ENCODE measurements at places on chromosomes 1 and 21.

DNA sequence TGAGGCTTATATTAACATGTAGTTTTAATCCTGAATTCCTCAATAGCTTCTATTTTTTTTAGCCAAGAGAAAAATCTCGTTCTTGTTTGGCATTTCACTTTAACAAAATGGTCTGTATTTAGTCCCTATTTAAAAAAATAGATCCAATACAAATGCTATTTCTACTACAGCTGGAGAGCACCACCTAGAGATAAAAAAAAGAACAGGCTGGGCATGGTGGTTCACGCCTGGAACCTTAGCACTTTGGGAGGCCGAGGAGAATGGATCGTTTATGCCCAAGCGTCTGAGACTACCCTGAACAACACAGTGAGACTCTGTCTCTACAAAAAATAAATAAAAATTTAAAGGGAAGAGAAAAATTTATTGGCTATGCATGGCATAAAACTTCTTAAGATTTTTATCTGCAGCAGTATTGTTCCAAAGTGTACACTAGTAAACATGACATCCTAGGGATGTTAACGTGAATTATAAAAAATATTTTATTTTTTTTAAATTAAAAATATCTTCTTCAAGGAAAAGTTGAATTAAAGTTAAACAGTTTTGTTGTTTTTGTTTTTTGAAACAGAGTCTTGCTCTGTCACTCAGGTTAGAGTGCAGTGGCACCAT, 4.4 kb downstream of the ST7L start:
- DNase-seq = no peak

- DNase-seq = no peak
Observed at GRCh38 chr21:17613242-17613676, 558 bp upstream of the BTG3 start.

GRCh38 chr21:34037009-34037795, 36.2 kb upstream of the MRPS6 start:
- DNase-seq = no peak

DNA sequence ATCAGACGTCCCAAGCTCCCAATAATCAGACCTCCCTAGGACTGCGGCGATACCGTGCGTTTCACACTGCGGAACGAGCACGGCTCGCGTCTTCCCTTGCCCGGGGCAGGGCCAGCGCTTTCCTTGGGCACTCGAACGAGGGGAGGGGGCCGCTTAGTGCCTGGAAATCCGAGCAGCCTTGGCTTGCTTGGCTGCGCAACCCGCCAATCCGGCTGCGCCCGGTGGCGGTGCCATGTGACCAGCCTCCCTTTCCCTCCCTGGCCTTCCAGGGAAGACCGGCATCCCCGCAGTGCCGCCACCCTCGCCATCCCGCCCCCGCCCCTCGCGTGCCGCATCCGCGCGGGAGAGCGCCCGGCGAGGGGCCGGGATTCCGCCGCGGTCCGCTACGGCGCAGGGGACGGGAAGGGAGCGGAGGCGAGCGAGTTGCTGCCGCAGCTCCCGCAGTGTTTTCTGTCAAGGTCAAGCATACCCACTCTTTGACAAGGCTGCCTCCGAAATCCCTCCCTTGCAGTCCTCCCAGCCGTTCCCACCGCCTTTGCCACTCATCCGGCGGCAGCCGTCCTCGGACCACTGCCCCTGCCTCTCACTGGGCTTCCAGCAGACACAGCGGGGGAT, 8.3 kb upstream of the RNF19B start:
- no peak for DNase-seq

DNA sequence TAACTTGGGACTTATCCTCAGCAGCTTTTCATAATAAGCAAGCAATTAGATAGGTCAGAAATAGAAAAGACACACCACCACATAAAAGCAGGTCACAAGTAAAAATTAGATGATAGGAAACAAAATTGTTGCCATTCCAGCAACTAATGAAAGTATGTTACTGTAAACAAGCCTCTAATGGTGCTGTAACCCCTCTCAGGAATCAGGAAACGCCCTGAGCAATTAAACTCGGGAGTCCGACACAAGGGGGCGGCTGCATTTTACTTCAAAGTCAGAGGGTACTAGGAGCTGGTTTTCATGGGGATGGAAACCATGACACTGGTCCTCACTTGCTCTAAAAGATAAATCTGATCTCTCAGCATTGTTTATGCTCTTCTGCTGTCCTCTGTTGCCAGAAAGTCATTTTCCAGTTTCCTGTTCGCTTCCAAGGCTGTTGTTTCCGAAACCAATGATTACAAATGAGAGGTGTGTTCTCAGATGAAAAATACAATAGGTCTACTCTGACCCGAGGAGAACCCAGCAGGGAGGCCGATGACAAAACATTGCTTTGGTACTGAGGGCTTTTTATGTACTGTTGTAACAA, 93.4 kb downstream of the TGFBR3 start:
- no peak for DNase-seq

DNA sequence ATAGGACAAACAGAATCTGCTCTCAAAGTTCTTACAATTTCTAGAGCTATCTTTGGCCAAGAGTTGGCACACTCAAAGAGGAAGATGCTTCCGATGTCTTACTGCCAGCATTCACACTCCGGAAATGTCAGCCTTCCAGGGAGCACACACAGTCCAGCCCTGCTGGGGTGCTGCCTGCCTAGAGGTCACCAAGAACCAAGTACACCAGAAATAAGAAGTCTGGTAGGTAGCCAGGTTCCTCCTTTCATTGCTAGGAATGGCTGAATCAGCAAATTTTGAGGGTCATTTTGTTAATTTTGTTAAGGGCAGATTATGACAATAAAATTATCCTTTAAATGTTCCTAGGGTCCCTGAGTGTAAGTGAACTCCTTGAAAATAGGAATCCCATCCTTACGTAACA, 77.5 kb downstream of the PLPP3 start:
- no peak for DNase-seq

GRCh38 chr1:224199679-224200078, 16.6 kb downstream of the DEGS1 start:
- DNase-seq = no peak

GRCh38 chr1:117622726-117623125, 16.9 kb downstream of the TENT5C start:
- DNase-seq = no peak

Data from activated CD4-positive, alpha-beta T cell treated with anti-CD3 and anti-CD28 coated beads, Interleukin-2, amount 50 U/mL, for 1 hour (primary cell).